ENCODE measurements at places on chromosomes 12 and 14.

DNA sequence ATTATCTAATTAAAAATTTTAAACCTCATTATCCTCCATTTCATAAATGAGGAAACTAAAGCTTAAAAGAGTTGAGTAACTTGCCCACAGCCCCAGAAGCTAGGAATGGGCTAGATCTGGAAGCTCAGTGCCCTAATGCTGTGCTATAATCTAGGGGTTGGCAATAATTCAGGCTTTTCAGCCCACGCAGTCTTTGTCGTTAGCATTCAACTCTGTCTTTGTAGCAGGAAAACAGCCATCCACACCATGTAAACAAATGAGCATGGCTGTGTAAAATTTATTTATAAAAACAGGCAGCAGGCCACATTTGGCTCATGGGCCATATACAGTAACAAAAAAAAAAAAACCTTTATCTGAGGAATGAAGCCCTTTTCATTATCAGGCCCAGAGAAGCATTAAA lies 92.4 kb upstream of the OVCH1 start:
- DNase-seq, result no peak

DNA sequence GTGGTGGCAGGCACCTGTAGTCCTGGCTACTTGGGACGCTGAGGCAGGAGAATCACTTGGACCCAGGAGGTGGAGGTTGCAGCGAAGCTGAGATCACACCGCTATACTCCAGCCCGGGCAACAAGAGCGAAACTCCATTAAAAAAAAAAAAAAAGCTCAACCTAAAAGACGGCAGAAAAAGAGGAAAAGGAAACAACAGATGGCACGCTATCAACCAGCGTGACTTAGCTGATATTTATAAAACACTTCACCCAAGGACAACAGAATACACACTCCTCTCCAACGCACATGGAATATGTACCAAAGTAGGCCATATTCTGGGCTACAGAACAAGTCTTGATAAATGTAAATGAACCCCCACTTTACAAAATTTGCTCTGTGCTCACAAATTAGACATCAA lies 34.0 kb upstream of the CLMN start:
- DNase-seq, result no peak

- DNase-seq, result peak; percentile 43
These were observed 1.0 kb downstream of the FGFR1OP2 start for GRCh38 chr12:26939192-26939832.

DNA sequence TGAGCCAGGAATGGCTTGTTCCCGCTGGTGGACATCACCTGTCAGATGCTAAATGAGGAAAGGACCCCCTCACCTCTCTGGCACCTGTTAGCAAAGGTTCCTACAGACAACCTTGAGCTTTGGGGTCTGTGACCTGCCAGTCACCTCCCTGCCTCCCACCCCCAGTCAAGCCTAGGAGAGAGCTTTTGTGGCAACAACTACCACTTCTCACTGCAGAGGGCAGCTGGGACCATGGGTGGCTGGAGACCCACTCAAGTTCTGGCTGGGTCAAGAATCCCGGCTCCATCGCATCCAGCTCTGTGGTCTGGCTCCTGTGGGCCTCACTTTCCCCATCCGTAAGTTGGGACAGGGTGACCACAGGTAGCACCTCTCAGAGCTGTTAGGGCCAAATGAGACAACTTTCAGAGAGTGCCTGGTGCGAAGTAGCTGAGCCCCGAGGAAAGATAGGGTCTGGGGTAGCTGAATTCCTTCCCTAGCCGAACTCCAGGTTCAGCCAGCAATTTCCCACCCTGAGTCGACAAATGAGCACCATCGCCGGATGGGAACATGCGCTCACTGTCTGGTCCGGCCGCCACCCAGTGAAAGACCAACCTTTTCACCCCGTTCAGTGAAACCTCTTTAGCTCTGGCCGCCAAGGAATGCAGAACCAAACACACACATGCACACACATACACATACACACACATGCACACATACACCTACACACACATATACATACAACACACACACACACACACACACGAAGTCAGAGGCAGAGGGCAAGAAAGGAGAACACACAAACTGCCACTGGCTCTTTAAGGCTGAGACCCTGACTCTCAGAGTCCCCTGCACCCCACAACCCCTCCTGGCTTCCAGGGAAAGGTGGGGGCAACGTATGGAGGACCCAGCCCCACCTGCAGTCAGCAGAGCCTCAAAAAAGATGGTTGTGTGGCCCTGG lies 1.9 kb downstream of the TMEM119 start:
- DNase-seq, result no peak

GRCh38 chr12:76276499-76277151 lies 71.6 kb downstream of the BBS10 start:
- no peak for DNase-seq

GRCh38 chr12:54175200-54175963 lies 13.4 kb downstream of the SMUG1 start:
- no peak for DNase-seq

- DNase-seq, result no peak
These were observed 189.9 kb upstream of the PELI2 start for GRCh38 chr14:55928276-55928675.

DNA sequence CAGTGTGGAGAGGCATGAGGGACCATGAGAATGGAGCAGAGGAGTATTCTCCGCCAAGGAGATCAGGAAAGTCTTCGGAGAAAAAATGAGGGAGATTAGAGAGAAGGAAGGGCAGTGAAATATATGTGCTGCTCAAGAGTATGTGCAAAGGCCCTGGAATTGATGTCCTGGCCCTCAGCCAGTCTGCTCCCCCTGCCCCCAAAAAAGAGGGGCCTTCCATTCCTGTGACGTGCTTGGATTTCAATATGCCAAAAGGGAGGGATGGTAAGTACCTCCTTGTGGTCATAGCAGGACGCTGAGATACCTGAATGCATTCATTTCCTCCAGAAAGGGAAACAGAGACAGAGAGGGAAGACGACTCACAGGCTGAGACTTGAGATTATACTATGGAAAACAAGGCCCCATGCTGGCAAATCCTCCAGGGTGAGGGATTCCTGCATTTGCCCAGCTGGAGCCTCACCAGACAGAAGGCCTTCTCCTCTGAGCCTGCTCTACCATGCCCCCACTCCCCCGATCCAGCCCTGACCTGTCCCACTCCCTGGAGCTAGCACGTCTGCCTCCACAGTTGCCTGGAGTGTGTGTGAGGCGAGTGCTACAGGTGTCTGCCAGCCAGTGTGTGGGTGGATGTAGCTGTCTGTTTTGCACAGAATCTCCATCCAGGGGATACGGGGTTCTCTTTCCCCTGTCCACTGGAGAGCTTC lies 3.9 kb upstream of the RARG start:
- DNase-seq, result no peak

- DNase-seq, result no peak
These were observed 108.4 kb downstream of the EXOC5 start for GRCh38 chr14:57160333-57160732.

GRCh38 chr12:105764216-105764835 lies 374.4 kb downstream of the NUAK1 start:
- DNase-seq, result no peak

- DNase-seq, result no peak
These were observed 690.9 kb upstream of the FBXO33 start for GRCh38 chr14:40122968-40123648.

GRCh38 chr14:56331592-56332216 lies 213.5 kb downstream of the PELI2 start:
- no peak for DNase-seq
